Stimulated activated CD4-positive, alpha-beta T cell treated with anti-CD3 and anti-CD28 coated beads, Interleukin-2, amount 100 ng/mL, for 48 hours (primary cell): ENCODE measurements at places on chromosomes 3 and 15.
A peak's percentile ranks its signal among the peaks of the same experiment; 100 is the strongest.

GRCh38 chr3:181729341-181729869 is 17.7 kb downstream of the SOX2 start:
- no peak for DNase-seq

GRCh38 chr3:173013219-173013832 is 127.7 kb downstream of the SPATA16 start:
- DNase-seq = no peak

DNA sequence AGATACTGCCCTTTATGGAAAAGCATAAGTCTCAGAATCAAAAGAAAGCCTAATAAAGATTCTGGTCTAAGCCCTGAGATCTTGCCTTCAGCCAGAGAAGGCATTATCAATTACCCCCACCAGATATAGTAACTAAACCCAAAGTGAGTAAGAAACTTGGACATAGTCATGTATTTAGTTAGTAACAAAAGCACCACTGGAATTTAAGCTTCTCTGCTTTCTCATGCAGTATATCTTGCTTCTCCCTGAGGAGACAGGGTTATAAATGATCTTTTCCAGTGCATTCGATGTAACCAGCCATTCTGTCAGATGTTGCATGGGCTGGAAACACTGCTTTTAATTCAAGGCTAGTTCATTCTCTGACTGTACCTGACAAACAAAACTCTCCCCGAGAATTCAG is 946.7 kb downstream of the NAALADL2 start:
- DNase-seq = no peak

- DNase-seq = no peak
Measured at GRCh38 chr3:151818361-151818760, 4.4 kb downstream of the AADAC start.

- DNase-seq = no peak
Measured at GRCh38 chr3:131619821-131620220, 117.0 kb upstream of the MRPL3 start.

GRCh38 chr3:121660356-121661171 is at the start of gene HCLS1:
Gene HCLS1, minus strand, starts transcription at chr3:121660903. Its CDS starts 2,556 bp downstream, at chr3:121658347.
- peak; percentile 59 for DNase-seq

- DNase-seq = no peak
Measured at GRCh38 chr3:177552051-177552450, 354.8 kb upstream of the TBL1XR1 start.

GRCh38 chr3:50648313-50648712 is 26.4 kb upstream of the DOCK3 start:
- DNase-seq = no peak

DNA sequence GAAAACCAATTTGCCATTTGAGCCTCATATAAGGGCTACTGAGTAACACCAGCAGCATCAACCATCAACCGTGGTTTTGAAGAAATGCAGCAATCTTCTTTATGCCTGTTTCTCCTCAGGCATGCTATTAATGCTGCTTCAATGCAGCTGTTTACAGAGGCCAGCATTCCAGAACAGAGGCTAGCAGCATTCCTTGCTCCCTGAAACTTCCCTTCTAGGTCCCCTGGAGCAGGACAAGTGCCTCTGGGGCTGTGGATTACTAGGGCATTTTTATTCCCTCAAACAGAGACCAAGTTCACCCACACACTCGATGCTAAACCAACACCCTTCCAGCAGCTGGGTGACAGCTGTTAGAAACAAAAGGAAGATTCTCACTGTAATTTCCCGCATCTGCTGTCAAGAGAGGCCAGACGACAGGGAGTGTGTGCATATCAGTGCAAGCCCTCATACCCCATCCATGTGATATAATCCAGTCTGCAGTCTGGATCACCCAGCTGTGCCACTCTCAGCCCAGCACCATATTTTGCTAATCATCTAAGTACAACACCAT is 57.5 kb downstream of the HOMER2 start:
- DNase-seq = no peak

DNA sequence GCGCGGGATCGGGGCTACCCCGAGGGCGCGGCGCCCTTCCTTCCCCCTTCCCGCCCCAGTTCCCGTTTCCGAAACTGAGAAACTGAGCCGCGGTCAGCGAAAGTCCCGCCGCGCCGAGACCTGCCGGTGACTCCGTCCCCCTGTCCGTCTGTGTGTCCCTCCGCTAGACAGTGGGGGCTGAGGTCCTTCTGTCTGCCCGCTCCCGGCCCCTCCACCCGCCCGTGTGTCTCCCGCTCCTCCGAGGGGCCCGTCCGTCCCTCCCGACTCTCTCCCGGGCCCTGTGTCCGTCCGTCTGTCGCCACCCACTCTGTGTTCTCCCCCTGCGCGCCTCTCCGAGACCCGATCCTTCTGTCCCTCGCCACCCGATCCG is 426 bp downstream of the PRKCD start:
- DNase-seq = no peak

DNA sequence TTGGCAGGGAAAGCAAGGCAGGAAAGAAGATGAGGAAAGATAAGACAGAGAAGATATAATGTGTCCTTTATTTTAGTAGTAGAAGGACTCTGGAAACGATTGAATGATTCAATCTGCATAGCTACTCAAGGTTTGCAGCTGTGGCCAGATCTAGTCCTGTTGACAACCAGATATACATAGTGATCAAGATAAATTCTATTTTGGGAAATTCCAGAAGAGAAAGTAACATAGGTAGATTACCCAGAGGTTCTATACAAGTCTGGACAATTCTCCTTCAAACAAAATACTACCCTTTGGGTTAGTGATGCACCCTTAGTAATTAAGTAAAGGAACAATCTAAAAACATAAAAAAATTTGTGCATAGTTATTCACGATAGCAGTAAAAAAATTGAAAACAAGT is 9.4 kb downstream of the TERC start:
- DNase-seq = no peak

- peak; percentile 68 for DNase-seq
Measured at GRCh38 chr15:70258369-70259027, 160.8 kb upstream of the TLE3 start.

GRCh38 chr3:177249203-177249602 is 51.9 kb upstream of the TBL1XR1 start:
- no peak for DNase-seq

DNA sequence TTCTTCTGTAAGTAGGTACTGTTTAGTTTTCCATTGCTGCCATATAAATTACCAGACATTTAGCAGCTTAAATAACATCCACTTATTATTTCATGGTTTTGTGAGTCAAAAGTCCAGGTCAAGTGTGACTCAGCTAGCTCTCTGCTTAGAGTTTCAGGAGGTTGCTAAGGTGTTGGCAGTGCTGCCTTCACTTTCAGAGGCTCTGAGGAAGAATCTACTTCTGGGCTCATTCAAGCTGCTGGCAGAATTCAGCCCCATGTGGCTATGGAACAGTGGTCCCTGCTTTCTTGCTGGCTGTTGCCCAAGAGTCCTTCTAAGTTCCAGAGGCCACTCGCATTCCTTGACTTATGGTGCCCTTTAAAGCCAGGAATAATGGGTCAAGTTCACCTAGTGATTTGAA is 4.5 kb downstream of the CFAP44 start:
- DNase-seq = no peak

DNA sequence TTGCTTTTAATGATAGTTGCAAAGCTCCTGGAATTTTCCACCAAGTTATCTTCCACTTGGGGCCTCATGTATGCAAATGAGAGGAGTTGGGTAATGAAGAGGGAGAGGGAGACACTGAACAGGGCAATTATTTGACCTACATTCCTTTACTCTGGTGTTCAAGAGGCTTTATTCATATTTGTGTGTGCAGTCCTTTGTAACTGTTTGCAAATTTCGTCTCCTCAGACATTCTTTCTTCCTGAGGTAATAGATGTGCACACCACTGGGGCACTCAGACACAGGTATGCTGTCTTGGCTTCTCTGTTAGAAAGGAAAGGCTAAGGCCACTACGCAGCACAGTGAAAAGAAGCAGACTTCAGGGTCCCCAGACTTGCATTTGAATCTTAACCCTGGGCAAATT is 189.7 kb upstream of the IL12A start:
- DNase-seq = no peak

GRCh38 chr3:29346828-29347227 is 66.0 kb downstream of the RBMS3 start:
- no peak for DNase-seq

- peak; percentile 2 for DNase-seq
Measured at GRCh38 chr15:61621146-61621545, 392.0 kb upstream of the RORA start.

DNA sequence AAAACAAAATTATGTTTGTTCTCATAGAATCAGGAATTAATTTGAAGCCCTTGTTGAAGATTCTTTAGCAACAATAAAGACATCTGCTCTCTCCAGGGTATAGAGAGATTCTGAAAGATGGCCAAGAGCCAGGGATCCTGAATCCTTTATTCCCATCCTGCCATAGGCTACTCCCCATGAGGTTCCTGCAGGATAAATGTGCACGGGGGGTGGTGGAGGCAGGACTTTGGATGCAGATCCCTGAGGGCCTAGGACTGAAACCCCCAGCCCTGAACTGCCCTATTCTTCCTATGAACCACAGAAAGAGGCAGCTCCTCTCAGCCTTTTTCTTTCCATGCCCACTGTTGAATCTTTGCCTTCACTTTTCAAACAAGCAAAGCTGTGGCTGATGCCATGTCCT is 17.1 kb downstream of the TMEM108 start:
- DNase-seq = no peak

DNA sequence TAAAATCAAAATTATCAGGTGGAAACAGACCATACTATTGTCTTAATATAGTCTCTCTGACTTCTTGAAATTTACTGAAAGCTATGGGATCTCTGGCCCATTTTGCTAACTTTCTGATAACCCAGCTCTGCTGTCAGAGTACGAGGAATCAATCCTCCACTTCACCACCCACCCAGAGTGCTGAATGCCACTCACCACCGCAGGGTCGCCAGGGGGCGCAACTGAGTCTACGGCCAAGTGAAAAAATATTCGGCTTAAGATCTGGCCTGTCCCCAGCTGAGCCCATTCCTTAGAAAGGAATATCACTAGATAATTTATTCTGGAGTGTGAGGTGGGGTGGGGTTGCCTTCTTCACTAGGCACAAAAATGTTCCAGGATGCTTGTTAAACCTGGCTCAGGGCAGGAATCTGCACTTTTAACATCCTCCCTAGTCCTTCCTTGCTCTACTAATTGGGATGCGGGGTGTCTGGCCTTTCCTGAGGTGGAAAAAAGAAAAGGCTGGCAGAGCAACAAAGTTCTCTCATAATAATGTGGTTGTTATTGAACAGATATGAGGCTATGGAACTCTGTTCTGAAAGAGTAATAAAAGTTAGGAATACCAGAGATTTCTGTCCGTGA is 520.6 kb downstream of the MFSD1 start:
- peak; percentile 19 for DNase-seq

DNA sequence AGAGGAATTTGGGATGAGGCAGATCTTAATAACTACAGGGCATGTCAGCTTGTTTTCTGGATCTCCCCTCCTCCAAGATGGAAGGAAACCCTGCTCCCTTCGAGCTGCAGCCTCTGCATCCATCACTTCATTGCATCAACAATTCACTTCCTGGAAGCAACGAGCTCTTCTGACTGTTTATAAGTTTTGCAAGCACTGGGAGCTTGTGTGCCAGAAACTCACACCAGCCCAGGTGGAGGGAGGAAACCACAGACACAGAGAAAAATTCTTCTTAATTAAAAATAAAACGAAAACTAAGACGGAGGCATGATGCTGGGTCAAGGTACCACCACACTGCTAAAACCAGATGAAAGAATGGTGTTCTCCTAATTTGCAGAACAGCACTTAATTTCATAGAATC is 10.6 kb downstream of the LRIG1 start:
- no peak for DNase-seq

DNA sequence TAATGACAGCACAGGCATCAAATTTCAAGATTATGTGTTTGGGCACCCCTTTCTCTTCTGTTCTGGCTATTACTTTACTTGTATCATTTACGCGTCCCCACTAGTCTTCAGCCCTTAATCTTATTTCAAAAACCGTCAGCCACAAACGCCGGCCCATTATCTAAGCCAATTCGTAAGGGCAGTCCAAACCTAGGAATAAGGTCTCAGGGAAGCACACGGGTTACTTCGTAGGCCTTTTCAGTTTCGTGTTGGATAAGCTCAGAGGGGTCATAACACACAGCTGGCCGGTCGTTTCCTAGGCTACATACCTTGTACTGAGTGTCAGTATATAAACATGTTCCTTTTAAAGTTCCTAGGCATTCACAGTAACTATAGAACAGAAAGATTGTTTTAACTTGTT is 5.1 kb upstream of the DNAAF4 start:
- DNase-seq = no peak

DNA sequence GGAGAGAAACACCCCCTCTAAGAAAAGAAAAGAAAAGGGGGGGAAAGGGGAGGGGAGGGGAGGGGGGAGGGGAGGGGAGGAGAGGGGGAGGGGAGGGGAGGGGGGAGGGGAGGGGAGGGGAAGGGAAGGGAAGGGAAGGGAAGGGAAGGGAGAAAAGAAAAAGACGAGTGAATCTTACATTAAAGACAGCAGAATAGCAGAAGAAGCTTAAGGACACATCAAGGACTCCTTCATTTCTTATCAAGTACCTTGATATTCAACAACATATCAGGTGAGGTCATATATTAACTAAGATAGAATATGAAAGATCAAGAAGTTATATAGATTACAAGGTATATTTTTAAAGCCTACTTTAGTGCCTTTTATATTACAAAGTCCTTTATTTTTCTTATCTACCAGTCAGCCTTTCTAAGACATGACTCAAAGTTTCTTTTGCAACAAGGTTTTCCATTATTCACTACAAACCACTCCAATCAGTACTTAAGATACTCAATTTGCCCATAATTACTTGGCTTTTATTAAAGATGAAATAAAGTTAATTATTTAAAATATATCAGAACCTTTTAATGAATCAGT is 17.7 kb upstream of the AADAC start:
- DNase-seq = no peak

- DNase-seq = no peak
Measured at GRCh38 chr3:170128259-170128976, 53.1 kb downstream of the PHC3 start.

DNA sequence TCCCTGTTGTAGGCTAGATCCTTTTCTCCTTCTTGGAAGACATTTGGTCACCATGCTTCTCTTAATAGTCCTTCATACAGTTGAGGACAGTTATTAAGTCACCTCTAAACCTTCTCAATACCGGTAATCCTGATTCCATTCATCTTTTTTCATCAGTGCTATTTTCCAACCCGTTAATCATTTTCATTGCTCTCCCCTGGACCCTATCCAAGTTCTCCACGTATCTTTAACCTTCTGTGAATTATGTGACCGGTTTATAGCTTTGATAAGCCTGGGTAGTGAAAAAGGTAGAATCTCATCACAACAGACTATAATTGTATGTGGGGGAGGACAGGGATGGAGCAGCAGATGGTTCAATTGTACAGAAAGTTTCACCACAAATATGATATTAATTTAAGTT is 168.5 kb downstream of the MECOM start:
- no peak for DNase-seq

- no peak for DNase-seq
Measured at GRCh38 chr15:53911431-53911830, 66.8 kb upstream of the UNC13C start.

DNA sequence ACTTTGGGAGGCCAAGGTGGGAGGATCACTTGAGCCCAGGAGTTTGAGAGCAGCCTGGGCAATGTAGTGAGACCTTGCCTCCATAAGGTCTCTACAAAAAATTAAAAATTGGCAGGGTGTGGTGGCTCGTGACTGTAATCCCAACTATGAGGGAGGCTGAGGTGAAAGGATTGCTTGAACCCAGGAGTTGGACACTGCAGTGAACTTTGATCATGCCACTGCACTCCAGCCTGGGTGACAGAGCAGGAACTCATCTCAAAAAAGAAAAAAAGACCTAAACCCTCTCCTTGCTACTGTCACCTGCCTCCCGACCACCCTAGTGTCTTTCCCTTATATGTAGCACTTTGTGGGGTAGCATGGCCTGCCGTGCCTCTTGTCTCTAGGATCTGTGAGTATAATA is 23.8 kb upstream of the AQP9 start:
- no peak for DNase-seq

- no peak for DNase-seq
Measured at GRCh38 chr15:39100106-39100660, 480.7 kb upstream of the THBS1 start.
